ENCODE measurements at places on chromosomes 7 and 10. TPM values are rescaled to one million over a fixed set of nuclear protein-coding genes. Genes with fewer than 3 reads are reported as not detected.
A peak's percentile ranks its signal among the peaks of the same experiment; 100 is the strongest.

Gene TACC2
- 39.6 TPM for total RNA-seq

GRCh38 chr7:55887821-55888247 is 578 bp downstream of the ZNF713 start:
- DNase-seq = no peak

Gene LEP
- total RNA-seq = not detected

DNA sequence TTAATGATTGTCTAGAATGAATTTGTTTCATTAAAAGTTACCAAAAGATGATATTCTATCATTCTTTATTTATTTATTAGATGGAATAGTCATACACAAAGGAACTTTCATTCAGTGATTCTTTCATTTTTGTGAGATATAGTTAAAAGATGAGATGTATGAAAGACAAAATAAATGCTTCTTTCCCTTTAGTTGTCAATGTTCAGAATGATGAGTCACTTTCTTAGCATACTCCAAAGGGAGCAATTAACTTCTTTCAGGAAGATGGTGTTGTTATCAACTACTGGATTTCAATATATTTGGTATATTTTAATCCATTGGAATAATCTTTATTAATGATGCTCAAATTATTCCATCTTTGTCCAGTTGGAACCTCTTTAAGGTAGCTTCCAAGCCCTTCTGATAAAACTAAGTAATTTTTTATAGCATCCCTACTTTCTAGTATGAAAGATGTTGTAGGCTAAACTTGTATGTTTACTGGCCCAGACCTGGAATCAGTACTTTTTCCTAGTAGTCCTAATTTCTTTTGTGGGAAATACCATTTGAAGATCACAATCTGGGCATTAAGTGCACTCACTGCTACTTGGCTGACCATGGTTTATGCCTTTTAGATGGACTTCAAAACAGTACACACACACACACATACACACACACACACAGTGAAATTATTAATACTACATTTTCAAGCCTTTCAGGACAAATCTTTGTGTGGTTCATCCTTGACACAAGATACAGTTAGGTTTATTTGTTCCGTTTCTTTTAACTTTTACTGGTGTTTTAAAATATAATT is 2.5 kb downstream of the GIMAP7 start:
- no peak for DNase-seq

DNA sequence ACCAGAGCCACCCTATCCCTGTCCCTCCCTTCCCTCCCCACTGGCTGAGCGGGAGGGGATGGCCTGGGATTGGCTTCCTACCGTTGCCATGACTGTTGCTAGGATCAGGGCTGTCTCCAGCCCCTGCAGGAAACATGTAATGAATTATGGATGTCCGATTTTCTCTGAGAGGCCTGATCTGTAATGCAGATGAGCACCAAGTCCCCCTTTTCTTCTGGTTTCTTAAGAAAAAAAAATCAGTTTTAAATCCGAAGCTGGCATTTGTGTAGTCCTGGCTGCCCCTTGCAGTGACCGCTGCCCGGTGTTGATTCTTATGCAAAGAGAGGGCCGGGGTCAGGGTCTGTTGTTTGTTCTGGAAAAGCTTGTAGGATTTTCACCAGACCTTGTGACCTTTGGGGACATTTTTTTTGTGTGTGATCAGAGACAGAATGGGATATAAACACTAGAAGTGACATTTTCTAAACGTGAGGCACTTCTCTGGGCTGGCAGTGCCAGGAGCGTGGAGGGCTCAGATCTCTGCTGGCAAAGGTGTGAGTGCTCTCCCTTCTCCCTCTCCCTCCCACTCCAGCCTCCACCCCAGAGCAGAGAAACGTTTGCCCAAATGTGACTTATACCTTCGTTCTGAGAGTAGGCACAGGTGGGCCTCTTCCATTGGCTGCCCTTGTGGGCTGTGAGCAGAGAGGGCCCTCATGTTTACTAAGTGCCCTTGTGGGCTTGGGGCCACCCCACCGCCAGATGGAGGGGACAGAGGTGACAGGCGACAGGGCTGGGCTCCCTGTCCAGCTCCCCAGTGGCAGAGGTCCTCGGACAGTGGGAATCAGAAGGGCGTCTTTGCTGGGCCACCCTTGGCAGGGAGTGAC is 127.5 kb downstream of the DNAJB6 start:
- DNase-seq = no peak

- DNase-seq = peak; percentile 88
Measured at GRCh38 chr7:22445140-22445743, 54.7 kb downstream of the STEAP1B start.

Gene VGF
- not detected for total RNA-seq

DNA sequence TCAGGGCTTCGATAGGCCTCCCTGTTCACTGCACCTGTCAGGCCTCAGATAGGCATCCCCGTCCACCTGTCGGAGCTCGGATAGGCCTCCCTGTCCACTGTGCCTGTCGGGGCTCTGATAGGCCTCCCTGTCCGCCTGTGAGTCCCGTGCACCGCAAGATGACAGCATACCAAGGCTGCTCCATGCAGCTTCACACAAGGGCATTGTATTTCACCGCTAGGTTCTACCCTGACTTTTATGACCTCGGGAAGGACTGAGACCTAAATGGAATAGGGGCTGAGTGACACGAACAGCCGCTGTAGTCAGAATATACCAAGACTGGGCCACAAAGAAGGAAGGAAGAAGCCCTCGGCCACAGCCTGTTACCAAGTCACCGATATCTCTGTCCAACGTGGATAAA is 271.2 kb downstream of the DIP2C start:
- no peak for DNase-seq

Gene PLEKHA1
- 42.1 TPM for total RNA-seq

GRCh38 chr7:50667789-50668226 is 102.6 kb upstream of the DDC start:
- DNase-seq = no peak

DNA sequence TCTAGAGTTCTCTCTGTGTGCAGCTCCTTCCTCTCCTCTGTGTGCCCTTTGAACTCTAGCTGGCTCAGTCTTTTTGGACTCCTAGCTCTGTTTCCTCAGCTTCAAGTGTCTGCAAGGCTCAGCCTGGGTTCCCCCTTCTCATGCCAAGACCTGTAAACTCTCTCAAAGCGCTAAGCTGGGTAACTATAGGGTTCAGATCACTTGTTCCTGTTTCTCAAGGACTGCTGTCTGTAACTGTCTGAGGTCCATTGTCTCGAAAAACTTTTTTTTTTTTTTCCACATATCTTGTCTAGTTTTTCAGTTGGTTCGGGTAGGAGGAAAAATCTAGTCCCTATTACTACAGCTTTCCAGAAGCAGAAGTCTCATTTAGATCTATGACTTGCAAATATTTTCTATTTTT is 46.6 kb upstream of the PPP1R17 start:
- DNase-seq = no peak

DNA sequence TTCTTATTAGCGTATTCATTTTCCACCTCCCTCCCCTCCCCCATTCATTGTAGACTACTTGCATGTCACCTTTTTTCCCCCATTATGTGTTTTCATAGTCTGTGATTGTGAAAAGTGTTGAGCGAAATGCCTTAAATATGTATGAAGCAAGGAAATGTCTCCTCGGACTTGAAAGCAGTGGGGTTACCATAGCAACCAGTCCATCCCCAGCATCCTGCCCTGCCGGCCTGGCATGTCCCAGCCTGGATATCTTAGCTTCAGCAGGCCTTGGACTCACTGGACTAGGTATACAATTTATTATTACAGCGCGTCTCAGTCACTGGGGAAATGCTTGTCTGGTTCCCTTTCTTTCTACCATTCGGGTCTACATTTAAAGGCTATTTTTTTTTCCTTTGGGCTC is 283.6 kb downstream of the BICC1 start:
- DNase-seq = no peak

DNA sequence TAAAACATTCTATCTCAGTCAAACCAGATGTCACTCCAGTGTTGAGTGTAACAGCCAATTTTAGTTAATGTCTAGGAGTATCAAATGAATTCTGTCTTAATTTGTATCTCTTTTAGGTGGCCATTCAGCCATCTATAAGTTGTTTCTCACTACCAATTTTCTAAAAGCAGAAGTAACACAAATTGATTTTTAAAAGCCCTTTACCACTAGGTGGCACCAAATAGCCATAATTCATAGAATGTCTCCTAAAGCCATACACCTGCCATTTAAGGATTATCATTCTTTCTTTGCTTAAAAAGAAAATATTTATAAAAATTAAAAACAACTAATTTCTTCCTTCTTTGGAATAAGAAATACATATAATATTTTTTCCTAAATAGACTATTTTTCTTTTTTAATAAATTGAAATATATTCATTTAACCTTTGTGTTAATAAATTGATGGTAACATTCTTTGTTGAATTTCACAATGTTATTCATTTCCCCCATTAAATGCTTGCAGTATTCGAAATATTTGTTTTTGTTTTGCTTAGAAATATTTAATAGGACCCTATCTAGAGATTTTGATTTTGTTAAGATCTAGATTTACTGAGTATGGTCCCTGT is 107.8 kb upstream of the PPP1R3A start:
- peak; percentile 57 for DNase-seq

Gene ETV1
- total RNA-seq = 15.2 TPM

- DNase-seq = no peak
Measured at GRCh38 chr10:128751284-128751683, 625.1 kb upstream of the MKI67 start.

DNA sequence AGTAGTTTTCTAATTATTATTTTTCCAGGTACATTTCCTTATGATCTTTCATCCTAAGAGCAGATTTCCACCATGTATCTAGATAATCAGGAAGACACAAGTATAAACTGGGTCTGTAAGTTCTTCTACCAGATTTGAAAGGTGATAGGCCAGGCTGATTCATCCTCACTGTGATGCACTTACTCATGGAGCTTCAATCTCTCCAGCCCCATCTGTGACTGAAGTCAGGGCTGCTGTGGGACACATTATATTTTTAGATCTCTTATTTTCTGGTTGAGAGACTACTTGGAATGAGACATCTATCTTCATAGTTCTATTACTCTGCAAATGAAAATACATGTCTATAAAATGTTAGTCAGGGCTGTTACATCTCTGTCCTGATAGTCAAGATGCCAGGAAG is 85.5 kb upstream of the SLC25A13 start:
- DNase-seq = no peak

Gene IFIT1
- 3.3 TPM for total RNA-seq

- no peak for DNase-seq
Measured at GRCh38 chr10:107546284-107546683, 381.8 kb upstream of the SORCS1 start.

Data from glomerular endothelial cell (primary cell).